ENCODE measurements at places on chromosomes 7 and 10.

DNA sequence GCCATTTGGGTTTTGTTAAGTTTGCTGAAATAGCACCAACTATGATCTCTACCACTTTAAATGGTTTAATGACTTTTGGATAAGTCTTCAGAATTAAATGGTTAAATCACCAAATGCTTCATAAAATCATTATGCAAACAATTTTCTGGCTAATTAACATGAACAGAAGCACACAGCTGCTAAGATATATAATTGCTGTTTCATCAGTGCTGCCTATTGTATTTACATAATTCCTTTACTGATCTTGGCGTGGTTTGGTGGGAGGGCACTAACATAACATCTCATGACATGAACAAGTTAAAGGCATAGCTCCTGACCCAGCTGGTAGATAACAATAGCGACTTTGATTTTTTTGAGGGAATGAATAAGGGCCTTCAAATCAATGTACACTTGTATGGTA is 94.1 kb downstream of the FZD1 start:
- DNase-seq: peak; percentile 54

GRCh38 chr10:127935071-127935561 is 28.2 kb downstream of the PTPRE start:
- no peak for DNase-seq

- DNase-seq: no peak
Measured at GRCh38 chr7:5652829-5653228, 128.6 kb downstream of the RNF216 start.

DNA sequence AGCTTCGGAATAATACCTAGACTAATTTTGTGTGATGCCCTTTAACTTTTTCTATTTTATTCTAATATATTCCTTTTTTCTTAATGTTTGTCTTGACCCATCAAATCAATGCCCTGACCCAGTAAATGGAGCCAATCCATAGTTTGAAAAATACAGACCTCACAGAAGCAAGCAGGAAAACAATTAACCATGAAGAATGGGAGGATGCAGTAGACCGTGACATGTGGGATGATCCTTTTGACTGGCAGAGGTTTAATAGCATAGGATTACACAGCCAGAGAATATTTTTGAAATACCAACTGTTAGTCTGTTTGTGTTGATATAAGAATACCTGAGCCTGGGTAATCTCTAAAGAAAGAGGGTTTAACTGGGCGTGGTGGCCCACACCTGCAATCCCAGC is 142.6 kb upstream of the NEBL start:
- DNase-seq: no peak

GRCh38 chr7:28408105-28408959 is 4.0 kb upstream of the CREB5 start:
- DNase-seq: no peak

GRCh38 chr7:69349291-69349690 is 249.0 kb upstream of the AUTS2 start:
- DNase-seq: no peak

- DNase-seq: no peak
Measured at GRCh38 chr10:113922787-113923570, 68.5 kb downstream of the NHLRC2 start.

DNA sequence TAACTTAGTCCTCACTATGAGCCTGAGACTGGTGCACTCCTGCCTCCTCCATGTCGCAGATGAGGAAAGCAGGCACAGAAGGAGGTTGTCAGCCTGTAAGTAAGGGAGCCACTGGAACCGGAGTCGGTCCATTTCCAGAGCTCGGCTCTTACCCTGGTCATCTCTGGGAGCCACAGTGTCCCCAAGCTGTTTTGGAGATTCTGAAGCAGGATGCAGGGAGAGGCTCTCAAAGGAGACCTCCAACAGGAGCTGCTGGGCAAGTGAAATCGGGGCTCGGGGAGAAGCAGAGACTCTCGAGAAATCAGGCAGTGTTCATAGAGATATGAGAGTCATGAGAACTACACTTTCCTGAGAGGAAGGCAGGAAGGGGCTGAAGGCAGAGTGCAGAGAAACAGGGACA is 39.0 kb downstream of the VSTM4 start:
- no peak for DNase-seq

DNA sequence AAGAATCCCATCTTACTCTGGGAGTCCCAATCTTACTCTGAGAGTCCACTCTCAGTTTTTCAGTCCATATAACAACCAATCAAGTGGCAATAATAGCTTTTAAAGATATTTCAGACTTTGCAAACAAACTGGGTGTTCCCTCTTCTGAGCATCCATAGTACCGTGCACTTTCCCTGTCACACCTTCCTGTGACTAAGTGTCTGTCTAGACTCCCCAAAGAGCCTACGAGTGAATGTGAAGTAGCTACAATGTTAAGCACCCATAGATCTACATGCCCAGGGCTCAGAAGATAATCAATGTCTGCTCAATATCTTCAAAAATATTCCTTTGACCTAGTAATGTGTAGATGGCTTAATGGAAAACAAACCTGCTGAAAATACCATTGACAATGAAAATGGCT is 95.6 kb upstream of the ASAH2 start:
- DNase-seq: no peak

DNA sequence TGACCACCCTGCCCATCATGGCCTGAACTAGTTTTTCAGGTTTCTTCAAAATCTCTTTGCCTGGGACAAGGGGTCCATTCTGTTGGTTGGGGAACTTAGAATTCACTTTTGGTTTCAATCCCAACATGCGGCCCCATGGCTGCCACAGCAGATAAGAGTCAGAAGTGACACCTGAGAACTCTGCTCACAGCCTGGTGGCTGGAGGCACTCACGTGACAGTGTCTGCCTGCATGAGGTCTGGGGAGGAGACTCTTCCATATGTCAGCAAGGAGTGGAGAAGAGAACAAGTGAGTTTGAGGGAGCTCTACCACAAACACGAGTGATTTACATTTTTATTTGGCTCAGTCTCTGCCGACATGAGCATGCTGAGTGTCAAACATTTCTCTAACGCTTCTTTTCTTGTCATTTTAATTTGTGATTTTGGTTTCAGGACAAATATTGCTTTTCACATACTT is 370.4 kb downstream of the TNS3 start:
- DNase-seq: peak; percentile 3

- no peak for DNase-seq
Measured at GRCh38 chr10:6751363-6751762, 171.3 kb upstream of the PRKCQ start.

GRCh38 chr7:76354516-76354915 is 4.3 kb downstream of the YWHAG start:
- no peak for DNase-seq

DNA sequence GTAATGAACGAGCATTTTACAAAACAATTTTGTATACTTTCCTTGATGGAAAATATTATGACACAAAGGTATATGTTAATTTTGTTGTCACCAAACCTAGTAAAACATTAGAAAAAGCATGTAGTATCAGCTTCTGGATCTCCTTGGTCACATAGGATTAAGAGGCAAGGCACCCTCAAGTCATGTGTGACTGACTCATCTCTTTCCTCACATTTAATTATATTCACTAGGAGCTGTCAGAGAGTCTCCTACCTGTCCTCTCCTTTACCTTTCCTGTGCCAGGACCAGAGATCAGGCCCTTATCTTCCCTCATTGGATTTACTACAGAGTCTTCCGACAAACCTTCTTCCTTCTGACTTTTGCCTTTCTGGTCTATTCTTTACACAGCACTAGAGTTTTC is 111.3 kb upstream of the RPA3 start:
- no peak for DNase-seq

DNA sequence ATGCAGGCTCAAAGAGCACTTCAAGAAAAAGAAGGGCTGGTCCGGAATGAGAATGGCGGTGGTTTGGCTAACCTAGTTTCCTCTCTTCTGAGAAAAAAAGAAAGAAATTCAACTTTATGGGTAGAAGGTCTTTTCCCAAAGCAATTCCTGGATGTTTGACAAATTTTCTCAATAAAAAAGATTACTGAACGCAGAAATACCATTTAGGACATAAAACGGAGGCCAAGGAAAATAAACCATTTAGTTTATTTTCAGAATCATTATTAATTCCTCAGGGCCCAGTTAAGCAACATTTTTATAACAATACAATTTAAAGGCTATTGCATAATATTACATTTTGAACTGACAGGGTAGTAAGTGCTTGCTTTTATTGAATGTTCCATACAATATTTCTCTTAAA is 284.6 kb upstream of the ANKRD30A start:
- no peak for DNase-seq

GRCh38 chr7:34946486-34946885 is 90.8 kb downstream of the DPY19L1 start:
- DNase-seq: no peak

- DNase-seq: no peak
Measured at GRCh38 chr10:31101123-31101522, 69.5 kb upstream of the ZNF438 start.

DNA sequence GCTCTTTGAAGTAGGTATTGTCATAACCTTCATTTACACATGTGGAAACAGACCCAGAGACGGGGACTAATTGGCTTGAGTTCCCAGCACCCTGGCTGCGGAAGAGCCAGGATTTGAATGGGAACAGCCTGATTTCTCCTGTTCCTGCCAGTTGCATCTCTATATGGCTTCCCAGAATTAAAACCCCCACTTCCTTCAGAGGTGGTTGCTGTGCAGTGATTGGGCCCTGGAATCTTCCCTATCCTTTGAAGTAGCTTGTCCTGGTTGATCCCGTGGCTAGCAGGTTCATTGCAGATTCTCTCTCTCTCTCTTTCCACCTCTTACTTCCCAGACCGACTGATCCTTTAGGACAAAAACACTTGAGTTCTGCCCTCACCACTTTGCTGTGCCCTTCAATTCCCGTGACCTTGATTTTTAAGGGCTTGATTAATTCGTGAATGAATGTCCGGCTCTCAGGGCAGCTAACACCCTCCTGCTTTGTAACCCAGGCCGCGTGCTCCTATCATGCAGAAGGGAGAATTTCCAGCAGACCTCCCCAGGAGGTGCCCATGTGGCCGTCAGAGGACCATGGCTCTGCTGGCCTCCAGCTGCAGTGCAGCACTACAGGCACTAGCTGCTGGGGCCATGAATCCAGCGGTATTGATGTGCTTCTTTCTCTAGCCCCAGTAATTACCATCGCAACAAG is 120.6 kb upstream of the AGK start:
- DNase-seq: no peak

DNA sequence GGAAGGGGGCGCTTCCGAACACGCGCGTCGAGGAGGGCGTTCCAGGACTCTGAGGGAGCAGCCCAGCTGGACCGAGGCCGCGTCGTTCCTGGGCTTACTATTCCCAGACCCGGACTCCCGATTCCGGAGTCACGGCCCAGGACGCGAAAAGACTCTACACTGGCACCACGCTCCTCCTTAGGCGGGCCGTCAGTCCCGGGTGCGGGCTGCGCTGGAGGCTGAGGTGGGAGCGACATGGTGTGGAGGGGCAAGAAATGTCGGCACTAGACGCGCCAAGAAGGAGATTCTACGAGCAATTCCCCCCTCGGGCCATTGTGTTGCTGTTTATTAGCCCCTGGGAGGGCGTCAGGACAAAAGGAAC is 584 bp upstream of the RUNDC3B start:
- no peak for DNase-seq

GRCh38 chr10:129532838-129533237 is 65.8 kb downstream of the MGMT start:
- DNase-seq: no peak

GRCh38 chr7:157437519-157438061 is 100.8 kb downstream of the DNAJB6 start:
- no peak for DNase-seq

GRCh38 chr7:33035776-33036175 is 26.8 kb downstream of the NT5C3A start:
- no peak for DNase-seq

DNA sequence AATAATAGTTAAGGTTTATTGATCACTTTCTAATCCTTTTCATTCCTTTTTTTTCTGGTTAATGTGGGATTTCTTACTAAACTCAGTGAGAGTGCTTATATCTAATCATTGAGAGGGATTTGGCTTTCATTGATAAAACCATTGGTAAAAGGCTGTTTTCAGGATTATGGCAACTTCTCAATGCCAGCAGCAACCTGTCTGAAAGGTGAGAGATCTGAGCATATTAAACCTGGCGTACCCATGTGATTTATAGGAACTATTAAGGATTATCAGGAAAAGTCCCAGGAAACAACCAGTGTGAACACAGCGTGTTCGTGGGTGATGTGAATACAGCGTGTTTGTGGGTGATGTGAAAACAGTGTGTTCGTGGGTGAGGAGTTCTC is 65.9 kb downstream of the PDIA4 start:
- DNase-seq: no peak

DNA sequence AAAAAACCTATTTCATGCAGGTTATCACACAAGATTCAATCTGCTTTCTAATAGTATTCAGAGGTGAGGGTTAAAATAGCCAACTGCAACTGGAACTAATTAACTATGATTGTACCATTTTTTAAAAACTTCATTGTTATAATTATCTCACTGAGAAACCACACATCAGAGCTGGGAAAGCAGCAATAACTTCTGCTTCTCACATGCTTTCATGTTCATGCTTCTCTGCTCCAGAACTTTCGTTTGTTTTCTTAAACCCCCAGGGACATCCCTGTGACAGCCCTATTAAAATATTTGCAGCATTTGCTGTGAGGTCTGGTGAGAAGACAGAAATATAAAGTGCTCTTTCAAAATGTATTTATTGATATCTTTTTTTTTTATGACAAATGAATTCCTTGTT is 389.0 kb upstream of the SORCS1 start:
- DNase-seq: no peak

DNA sequence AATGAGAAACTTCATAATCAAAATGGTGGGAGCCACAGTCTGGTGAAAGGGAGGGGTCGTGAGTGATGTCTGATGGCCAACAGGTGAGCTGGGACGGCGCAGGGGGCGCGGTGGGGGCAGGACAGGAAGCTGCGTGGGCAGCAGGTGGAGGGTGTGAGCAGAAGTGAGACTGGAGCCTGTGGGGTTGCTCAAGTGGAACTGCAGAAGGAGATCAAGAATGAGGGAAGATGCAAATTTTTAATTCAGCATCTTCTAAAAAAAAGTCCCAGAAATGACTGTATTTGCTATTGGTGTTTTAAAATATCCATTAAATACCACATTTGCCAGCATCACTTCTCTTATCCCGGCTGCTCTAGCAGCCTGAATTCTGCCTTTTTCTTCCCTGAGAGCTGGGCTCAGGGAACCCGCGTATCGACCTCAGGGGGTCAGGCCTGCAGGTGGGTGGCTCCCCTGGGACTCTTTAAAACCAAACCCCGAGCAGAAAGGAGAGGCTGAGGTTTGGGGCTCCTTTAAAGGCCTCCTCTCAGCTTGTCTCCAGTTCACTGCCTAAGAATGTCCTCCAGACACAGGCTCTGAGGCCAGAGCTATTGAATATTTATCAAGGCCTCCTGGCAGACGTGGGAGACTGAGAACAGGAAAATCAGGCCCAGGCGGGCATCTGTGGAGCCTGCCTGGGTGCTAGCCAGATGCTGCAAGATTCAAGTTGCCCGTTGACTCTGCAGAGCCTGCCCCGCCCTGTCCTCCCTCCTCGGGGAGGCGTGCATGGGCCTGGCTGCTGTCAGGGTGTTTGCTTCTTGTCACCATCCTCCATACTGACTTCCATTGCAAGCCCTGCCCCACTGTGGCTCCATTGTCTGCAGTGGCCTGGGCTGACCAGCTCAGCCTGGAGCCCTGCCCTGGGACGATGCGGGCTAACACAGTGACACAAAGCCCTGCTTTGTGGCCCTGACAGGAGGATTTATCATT is 53.9 kb downstream of the SYPL1 start:
- peak; percentile 85 for DNase-seq
